ENCODE measurements at places on chromosomes 12 and 14. TPM values are rescaled to one million over a fixed set of nuclear protein-coding genes. Genes with fewer than 3 reads are reported as not detected.
A peak's percentile ranks its signal among the peaks of the same experiment; 100 is the strongest.

The TBC1D30 gene
- total RNA-seq = 0.60 TPM

DNA sequence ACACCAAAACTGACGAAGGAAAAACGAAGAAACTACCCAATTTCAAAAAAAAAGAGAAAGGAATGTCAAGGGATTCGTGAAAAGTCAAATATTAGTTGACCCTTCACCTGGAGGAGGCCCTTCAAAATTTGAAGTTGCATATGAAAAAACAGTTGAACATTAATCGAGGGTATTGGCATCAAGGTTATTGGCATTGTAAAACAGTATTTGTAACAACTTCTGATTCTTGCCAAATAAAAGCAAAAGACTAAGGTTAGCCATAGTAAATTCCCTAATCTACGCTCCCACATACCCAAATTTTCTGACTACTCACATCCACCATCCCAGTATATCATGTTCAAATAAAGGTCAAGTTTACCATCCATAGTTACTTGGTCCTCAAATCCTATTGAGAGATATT, 118.6 kb downstream of the TMTC1 start:
- no peak for DNase-seq

DNA sequence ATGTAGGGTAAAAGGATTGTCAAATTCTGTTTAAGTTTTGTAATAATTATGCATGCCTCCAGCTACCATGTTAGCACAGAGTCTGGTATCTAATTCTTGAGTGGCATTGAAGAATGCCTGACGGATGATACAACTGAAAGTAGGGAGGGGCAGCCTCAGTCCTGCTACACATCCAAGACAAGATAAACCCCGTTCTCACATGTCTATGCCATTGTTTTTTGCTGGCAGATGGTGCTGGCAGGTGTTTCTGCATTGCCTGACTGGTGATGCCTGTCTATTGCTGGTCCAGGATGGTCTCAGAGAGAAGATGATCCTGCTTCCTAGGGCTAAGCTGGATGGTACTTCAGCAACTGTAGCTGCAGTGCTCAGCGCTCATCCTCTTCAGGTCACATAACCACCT, 245.8 kb upstream of the NAV3 start:
- DNase-seq = no peak

The PPP1R36 gene
- 0.62 TPM for total RNA-seq

DNA sequence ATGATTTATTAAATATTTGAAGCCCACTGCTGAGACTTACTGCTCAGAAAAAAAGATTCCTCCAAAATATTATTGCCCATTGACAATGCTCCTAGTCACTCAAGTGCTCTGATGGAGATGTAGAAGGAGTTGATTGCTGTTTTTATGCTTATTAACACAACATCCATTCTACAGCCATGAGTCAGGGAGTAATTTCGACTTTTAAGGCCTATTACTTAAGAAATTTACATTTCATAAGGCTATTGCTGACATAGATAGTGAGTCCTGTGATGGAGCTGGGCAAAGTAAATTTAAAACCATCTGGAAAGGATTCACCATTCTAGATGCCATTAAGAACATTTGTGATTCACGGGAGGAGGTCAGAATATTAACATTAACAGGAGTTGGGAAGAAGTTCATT, 5.2 kb downstream of the KCNJ8 start:
- no peak for DNase-seq

The PLXNC1 gene
- 15.3 TPM for total RNA-seq

GRCh38 chr12:71958993-71959578, 20.4 kb downstream of the TPH2 start:
- no peak for DNase-seq

The TIGAR gene
- 12.1 TPM for total RNA-seq

The UNC79 gene
- 0.09 TPM for total RNA-seq

GRCh38 chr12:25320123-25321006, 69.6 kb upstream of the KRAS start:
- DNase-seq = no peak

DNA sequence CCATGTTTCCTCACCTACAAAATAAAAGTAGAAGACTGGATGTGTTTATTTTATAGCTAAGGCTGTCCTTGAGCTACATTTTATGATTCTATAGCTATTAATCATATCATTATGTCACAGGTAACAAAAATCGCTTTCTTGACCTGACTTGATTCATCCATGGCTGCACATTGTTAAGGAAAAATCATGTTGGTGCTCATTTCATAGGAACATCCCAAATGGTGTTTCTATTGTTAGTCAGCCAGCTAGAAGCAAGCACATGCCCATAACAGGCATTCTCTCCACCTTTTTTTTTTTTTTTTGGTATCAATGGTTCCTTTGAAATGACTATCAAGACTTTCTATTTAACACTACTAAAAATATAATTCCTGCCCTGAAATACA, 45.3 kb upstream of the PTHLH start:
- DNase-seq = no peak

GRCh38 chr12:122840580-122841513, 5.6 kb downstream of the HIP1R start:
- peak; percentile 72 for DNase-seq

The GLIPR1L2 gene
- total RNA-seq = 0.65 TPM

DNA sequence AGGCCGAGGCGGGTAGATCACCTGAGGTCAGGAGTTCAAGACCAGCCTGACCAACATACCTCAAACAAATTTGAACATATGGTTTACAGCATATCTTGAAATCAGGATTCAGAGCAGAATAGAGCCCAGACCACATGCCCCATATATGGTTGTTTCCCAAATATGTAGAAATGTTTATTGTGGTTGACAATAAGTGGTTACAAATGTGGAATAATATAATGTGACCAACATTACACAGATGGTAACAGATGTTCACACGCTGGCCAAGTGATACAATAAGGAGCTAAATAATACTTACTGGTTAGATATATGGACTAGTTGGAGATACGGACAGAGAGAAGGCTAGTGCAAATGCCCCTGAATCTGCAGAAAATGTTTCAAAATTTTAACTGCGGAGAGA, 85.3 kb downstream of the MAPKAPK5 start:
- no peak for DNase-seq

DNA sequence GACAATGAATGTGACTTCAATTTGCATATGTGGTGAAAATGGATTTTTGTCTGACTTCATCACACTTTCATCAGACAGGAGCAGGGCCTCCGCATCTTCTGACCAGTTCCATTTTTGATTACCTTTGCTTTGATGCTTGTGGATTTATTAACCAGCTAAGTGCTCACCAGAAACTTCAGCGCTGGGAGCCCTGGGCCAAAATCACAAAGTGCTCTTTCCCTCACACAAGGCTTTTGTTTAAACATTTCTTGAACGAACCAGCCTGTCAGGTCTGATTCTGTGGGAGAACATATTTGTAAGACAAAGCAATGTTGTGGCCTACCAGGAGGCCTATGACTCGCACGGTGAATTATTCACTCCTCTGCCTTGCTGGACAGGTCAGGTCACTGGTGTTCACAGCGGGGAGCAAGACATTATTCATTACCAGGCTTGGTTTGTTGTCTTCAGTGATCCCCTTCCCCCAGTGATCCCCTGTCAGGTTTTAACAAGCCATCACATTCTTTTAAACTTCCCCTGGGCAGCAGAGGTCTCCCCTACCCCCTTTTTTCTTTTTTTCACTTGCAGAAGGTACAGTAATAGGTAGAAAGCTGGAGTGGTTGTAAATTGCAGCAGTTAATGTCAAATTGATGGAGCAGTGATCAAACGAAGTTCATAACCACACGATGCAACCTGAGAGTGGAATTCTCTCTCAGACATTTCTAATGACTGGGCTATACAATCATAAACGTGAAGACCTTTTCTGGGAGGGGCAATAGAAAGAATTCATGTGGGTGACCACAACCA, 167.5 kb upstream of the PRICKLE1 start:
- no peak for DNase-seq

The OR4N2 gene
- total RNA-seq = not detected

DNA sequence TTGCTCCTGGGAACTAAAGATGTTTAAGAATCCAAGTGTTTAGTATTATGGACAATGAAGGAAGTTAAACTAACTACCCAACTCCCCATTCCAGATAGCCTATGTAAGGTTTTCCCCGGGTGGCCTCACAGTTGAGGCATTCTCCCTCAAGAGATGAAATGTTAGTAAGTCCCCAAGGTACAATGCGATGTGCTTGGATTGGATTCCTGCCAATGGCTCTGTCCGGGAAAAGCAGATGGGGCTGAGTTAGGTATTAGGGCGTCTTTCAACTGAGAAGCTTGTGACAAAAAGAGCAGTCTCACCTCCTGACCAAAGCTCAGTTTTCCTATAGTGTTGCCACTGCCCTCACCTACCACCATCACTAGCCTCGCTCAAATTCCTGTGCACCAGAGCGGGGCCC, 64.8 kb upstream of the E2F7 start:
- DNase-seq = no peak

The KIF21A gene
- total RNA-seq = 11.7 TPM

DNA sequence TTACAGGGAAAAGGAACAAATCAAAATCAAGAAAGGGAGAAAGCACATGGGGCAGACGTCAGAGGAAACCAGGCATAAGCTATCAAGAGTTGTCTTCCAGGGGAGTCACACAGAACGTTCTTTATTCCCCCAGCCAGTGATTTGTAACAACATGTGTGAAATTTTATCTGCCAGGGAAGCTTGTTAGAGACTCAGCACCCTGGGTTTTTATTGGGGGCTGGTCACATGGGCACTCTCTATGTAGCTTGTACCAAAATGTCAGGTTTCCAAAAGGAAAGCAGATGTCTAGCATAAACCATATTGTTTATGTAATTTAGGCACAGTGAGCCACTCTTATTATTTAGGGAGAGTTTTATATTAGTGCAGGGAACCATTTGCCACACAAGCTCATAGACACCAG, 440.4 kb upstream of the DCN start:
- no peak for DNase-seq

DNA sequence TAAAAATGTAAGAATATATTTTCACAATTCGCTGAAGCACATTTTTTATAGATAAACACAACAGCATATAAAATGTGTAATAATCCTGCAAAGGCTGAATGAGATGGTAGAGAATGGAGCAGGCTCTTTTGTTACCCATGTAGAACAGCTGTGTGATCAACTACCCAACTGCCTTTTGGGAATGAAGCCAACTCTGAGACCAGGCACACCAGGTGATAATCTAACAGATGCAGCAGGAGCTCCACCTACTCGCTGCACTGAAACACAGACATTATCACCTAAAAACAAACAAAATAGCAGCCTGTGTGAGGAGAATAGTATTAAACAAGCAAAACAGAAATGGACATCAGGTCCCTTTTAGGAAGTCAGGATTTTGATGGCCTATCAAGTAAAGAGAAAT, 183.3 kb downstream of the CCDC59 start:
- no peak for DNase-seq

DNA sequence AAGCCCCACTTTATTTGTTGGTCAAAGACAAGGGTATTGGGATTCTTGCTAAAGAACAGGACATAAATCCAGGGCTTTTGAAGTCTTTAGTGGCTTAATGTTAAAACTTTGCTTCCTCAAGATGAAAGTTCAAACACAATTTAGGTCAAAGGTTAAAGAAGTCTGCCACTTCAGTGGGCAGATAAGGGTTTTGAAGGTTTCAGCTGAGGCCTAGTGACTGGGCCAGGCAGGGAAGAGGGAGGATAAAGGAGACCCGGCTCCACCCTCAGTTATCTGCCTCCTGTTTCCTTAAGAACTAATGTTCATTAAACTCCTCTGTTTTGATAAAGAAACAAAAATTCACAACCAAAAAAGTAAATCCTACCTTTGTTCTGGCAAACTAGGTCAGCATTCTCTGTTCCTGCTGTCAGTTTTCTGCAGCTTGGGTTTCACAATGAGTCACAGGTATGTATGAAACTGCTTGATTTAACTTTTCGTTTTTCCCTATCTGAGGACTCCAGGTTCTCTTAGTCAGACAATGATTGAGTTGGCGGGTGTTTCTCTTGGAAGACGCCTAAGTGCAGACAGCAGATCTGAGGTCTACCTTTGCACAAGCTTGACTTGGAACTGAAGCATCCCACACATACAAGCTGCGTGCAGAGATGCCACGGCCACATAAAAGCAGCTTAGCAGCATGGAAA, 208.3 kb downstream of the EXOC5 start:
- DNase-seq = no peak

DNA sequence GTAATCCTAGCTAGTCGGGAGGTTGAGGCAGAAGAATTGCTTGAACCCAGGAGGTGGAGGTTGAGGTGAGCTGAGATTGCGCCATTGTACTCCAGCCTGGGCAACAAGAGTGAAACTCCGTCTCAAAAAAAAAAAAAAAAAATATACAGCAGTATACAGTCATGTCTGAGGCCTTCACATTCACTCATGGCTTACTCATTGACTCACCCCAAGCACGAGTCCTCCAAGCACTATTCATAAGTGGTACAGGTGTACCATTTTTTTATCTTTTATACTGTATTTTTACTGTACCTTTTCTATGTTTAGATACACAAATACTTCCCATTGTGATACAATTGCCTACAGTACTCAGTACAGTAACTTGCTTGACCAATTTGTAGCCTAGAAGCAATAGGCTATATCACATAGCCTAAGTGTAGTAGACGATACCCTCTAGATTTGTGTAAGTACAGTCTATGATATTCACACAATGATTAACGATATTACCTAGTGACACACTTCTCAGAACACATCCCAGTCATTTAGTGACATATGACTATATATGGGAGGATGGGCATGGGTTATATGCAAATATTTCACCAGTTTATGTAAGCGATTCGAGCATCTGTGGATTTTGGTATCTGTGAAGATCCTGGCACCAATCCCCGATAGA, 12.2 kb downstream of the LLPH start:
- DNase-seq = no peak

GRCh38 chr12:11797317-11797913, 147.9 kb downstream of the ETV6 start:
- DNase-seq = no peak

The HCAR2 gene
- total RNA-seq = 0.24 TPM

GRCh38 chr14:67002994-67003753, 186.1 kb upstream of the GARIN2 start:
- no peak for DNase-seq

The RNASE3 gene
- 0.48 TPM for total RNA-seq

DNA sequence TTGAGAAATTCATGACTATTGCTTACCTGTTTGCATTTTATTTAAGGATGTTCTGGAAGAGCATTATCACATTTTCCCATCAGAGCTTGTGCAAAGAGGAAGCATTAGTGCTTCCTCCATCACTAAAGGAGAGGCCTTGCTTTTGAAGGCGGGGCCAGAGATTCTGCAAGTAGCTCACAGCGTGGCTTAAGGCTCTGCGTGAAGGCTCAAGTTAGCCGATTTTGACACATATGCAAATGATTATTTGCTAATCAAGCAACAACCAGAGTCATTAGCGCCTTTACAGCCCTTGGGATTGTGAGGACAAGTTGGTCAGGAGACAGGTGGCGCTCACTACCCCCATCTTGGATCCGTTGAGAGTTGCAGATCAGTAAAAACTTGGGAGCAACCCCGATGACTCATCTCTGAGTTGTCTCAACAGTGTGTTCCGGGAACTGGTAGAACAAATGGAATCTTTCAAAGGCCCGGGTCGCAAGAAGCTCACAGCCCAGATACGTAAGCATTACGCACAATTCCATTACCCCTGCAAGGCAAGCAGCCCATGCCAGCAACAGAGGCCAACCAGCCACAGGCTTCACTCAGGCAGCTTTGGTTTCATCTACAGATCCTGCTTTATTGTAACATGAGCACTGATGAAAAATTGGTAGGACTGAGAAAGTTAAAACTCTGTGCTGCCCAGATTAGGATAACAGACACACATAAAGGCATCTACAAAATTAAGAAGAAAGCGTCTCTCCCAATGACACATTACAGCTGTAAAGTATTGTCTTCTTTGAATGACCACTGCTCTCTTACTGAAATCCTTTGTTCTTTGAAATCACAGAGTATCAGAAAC, 34.9 kb upstream of the SPTSSA start:
- peak; percentile 95 for DNase-seq
